ENCODE measurements at places on chromosomes 2 and 18.

DNA sequence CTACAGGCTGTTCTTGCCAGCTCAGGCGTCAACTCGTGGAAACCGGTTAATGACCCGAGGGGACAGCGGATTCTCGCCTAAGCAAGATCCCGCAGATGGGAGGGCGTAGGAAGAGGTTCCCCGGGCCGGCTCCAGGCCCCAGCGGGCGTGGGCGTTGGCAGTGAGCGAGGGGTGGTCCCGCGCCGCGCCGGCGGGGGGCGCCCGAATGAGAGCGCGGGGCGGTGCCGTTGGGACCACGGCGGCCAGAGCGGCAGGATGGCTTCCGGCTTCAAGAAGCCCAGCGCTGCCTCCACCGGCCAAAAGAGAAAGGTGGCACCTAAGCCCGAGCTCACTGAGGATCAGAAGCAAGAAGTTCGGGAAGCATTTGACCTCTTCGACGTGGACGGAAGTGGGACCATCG, at the start of gene CETN1:
CETN1 (plus strand) TSS at position 227 of the 400 bp plus-strand sequence; CDS start at position 256, 29 bp downstream.
- no peak for DNase-seq

DNA sequence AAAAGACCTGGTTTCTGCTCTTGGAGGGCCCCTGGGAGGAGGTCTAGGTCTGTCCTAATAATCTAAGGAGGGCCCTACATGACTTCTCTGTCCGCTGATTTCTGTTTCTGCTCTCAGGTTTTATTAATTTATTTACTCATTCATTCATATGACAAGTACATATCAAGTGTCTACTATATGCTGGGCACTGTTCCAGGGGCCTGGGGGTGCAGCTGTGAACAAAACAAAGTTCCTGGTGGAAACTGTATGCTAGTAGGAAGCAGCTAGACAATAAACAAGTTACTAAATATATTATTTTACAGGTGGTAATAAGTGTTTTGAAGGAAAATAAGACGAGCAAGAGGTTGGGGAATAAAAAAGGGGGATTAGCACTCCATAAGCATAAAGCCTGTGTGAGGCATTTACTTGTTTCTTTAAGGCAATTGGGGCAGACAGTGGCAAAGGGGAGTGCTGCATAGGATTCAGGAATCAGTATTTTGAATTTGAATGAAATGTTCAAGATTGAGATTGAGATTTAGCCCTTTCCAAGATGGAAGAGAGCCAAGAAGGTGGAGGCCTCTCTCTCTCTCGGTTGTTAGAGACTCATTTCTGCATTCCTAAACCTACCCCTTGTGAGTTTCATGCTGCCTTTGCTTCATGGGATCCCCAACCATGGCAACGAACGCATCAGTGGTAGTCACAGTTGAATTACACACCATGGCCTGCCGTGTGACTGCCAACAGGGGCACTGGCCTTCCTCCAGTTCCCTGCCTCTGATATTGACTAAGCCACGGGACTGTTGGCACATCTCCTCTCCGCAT, 28.3 kb downstream of the DRC1 start:
- DNase-seq, result no peak

GRCh38 chr2:239803102-239803765, 221.9 kb downstream of the NDUFA10 start:
- no peak for DNase-seq

GRCh38 chr2:215369181-215369760, 57.4 kb downstream of the ATIC start:
- DNase-seq, result no peak

- DNase-seq, result peak; percentile 36
These were observed 1.1 kb downstream of the NPC1 start for GRCh38 chr18:23585007-23585871.

DNA sequence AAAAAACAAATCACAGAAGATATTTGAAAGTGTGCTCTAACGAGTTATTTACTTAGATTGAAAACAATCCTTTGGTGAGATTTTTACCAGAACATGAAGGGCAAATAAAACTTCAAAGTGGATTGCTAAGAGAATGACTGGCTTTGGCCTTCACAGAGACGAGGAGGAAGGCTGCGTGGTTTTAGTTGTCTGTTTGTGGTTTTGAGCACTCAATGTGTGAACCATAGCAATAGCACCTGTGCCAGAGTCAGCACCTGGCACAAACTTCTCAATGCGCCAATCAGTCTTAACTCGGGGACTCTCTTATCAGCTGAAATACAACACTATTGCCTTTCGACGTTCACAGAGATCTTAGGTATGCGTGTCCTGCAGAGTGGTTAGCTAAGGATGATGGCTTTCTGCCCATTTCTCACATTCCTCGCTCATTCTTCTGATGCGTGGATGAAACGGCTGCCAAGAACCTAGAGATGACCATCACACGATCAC, 70.0 kb downstream of the MBP start:
- DNase-seq, result peak; percentile 89

- DNase-seq, result no peak
These were observed 36.9 kb downstream of the ATP9B start for GRCh38 chr18:79106084-79106483.

- DNase-seq, result no peak
These were observed 13.8 kb upstream of the DSC3 start for GRCh38 chr18:31056296-31056695.

- no peak for DNase-seq
These were observed 234.8 kb downstream of the DSEL start for GRCh38 chr18:67281746-67282145.

GRCh38 chr2:22950431-22950830, 434.5 kb upstream of the KLHL29 start:
- no peak for DNase-seq

DNA sequence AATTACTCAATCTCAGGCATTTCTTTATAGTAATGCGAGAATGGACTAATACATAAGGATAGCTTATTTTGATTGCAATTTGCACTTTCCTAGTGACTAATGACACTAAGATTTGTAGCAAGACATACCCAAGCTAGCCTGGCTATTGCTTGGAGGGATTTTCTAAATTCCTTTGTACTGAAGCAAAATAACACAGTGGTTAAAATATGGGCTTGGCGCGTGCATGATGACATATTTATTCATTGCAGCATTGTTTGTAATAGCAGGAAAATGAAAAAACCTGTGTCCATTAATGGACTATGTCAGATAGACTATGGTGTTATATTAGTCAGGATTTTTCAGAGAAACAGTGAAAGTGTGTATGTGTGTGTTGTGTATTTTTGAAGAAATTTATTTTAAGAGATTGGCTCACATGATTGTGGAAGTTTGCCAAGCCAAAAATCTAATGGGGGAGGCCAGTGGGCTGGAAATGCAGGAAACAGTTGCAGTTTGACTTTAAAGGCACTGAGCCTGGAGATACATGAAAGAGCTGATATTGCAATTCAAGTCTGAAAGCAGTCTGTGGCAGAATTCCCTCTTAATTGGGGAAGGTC, 16.7 kb upstream of the LAPTM4A start:
- no peak for DNase-seq

- DNase-seq, result no peak
These were observed 58.5 kb upstream of the RAB27B start for GRCh38 chr18:54769526-54770464.

DNA sequence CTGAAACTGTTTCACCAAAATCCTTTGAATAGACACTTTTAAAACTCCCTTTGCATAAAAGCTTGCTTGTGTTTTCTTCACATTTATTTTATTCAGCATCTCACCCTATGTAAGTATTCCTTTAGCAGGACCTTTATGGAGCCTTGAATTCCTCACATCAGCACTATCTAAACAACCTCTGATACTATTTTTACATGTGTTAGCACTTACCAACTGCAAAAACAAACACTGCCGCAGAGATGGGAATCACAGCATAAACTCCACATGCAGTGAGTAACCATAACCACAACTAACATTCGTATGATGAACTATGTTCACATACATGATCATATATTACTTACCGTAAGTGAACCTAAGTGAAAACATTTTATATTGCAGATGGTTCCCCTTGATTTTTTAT, 15.4 kb downstream of the FBXO15 start:
- no peak for DNase-seq

DNA sequence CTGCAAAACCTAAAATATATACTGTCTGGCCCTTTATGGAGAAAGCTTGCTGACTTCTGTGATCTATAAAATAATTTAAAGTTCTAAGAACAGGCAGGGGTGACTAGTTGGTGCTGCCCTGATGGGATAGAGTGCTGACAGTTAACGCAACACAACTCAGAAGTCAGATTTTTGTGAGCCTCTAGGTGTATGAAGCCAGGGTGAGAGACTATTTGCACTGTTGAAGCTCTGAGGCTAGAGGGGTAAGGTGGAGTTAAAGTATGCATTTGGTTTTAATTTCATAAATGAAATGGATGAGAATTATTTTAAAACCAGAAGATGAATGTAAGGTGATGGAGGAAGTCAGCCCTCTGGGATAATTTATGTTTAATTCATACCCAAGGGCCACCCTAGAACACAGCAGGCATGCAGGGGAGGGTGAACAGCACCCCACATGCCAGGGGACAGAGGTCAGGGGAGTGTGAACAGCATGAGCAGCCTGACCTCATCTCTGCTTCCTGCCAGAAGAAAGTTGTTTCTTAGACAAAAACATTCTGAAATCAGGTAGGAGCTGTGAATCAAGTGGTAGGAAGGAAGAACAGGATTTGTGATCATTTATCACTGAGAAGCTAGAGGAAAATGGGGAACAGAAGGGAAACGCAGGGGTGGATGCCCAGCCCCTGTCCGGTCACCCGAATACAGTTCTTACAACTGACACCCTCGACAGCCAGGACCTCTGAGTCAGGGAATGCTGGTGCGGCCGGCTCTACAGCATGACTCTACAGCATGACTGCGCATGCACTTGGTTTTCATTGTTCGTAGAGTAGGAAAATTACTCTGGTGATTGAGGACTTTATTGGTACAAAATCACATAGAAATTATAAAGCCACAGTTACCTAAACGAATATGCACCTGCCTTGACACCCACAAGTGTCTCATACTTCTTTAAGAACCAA, 93.1 kb downstream of the MBP start:
- no peak for DNase-seq

GRCh38 chr2:143246815-143247744, 117.9 kb downstream of the ARHGAP15 start:
- peak; percentile 54 for DNase-seq

DNA sequence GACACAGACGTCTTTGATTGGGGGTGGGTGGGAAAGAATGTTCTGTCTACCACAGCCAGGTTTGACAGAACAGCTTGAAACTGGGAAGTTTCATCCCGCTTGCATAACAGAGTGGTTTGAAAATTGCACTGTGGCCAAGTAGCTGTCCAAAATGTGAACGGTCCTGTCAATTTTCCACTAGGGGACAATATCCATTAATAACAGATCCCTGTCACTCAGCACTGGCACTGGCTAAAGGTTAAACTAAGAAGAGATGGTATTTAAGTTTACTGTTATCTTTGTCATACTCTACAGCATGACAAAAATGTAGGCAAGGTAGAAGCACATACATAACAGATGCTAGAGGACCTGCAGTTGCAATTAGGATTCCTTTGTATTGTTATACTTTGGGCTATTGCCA, 55.6 kb upstream of the ACMSD start:
- no peak for DNase-seq

- no peak for DNase-seq
These were observed 724.5 kb downstream of the EPHA4 start for GRCh38 chr2:220847589-220847988.

- no peak for DNase-seq
These were observed 640.7 kb upstream of the CRIM1 start for GRCh38 chr2:35714883-35715282.

DNA sequence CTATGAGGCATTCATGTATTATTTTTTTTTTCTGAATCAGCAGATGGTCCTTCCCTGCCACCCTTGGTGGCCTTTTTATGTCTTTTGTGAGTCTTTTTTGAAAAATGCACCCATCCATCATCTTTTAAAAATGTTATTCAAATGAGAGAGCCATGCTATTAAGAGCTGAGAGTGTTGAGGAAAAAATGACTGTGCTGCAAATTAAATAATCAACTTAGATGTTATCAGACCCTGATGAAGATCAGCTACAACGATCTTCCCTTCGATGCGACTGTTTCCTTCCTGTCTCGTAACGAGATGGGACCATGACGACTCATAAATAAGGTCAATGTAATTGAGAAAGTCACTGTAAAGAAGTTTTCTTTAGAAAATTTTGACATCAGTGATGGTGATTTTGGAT, 44.4 kb downstream of the TRIB2 start:
- peak; percentile 12 for DNase-seq

DNA sequence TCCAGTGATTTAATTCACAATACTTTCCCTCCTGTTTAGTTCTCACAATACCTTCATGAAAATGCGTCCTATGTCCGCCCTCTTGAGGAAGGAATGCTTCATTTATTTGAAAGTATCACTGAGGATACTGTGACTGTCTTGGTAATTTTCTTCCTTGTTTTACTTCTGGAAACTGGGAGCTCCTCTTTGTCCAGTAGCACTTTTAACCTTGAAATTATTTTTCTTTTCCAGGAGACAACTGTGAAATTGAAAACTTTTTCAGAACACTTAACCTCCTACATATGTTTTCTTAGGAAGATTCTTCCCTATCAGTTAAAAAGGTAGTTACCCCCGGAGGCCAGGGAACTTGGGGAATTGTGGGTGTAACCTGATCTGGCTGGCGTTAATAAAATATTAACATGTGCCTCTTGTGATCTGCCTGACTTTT, 58.9 kb upstream of the STON1 start:
- DNase-seq, result no peak

GRCh38 chr2:41943159-41943558, 104.7 kb upstream of the PKDCC start:
- no peak for DNase-seq

- no peak for DNase-seq
These were observed 66.2 kb downstream of the LPIN1 start for GRCh38 chr2:11812466-11813248.

DNA sequence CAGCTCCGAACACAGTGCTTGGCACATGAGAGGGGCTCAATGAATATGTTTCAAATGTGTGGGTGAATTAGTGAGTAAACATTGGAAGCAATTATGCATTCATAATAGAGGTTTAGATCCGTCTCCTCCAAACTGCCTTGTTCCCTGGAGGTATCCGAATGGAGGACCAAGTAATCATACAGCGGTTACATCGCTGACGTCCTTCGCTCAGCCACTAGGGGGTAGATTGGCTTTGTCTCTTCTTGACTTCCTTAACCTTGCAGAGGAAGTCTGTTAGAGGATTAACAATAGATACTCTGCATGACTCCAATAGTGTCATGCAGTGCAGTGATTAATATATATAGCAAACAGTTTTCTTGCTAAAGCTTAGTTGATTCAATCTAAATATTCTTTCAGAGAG, 517.0 kb downstream of the PTPRM start:
- DNase-seq, result no peak

DNA sequence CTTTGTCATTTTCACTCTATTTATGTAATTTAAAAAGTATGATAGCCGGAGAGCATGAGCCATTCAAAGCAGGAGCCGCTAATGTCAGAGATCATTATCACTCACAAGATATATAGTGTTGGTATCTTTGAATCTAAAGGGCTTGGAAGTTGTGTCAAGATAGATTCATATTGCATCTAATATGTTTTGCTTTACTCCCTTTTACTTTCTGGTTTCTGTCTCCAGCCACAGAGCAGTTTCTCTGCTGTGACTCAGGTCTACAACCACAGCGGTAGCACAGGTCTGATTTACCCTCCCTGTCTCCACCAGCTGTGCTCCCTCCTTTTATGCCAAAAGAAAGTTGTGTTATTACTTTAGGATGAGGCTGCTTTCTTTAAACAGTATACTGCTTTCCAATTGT, 424.0 kb downstream of the ARHGAP15 start:
- DNase-seq, result no peak

GRCh38 chr2:8267048-8267447, 414.8 kb upstream of the ID2 start:
- DNase-seq, result no peak

- no peak for DNase-seq
These were observed 27.8 kb downstream of the SPIRE1 start for GRCh38 chr18:12630136-12630535.

All from CD4-positive, alpha-beta T cell treated with Interleukin-15 for 4 hours (primary cell).